T-cell (primary cell): ENCODE measurements at places on chromosomes 16 and 17. TPM values are rescaled to one million over a fixed set of nuclear protein-coding genes. Genes with fewer than 3 reads are reported as not detected.

The ICAM2 gene
- 75.2 TPM for total RNA-seq

The PSKH1 gene
- total RNA-seq = 29.4 TPM

The SLC16A11 gene
- 1.6 TPM for total RNA-seq

The TBC1D10B gene
- total RNA-seq = 54.7 TPM

The KRTAP4-1 gene
- not detected for total RNA-seq

The VPS25 gene
- 38.6 TPM for total RNA-seq

The DPH1 gene
- 101 TPM for total RNA-seq

The ZFP3 gene
- total RNA-seq = 8.8 TPM

The HOXB5 gene
- total RNA-seq = not detected

The C16orf74 gene
- total RNA-seq = 15.6 TPM

The PTX4 gene
- not detected for total RNA-seq

The MT3 gene
- 0.95 TPM for total RNA-seq

The PIRT gene
- total RNA-seq = not detected

The ZNF385C gene
- total RNA-seq = 0.16 TPM

The PHB1 gene
- total RNA-seq = 76.3 TPM

The FDXR gene
- total RNA-seq = 5.3 TPM

The KRT33B gene
- not detected for total RNA-seq

The ASPSCR1 gene
- total RNA-seq = 44.9 TPM

The C17orf78 gene
- not detected for total RNA-seq

The NME2 gene
- 162 TPM for total RNA-seq

The GALK1 gene
- total RNA-seq = 35.7 TPM

The STAC2 gene
- not detected for total RNA-seq

The CBFA2T3 gene
- total RNA-seq = 2.1 TPM

The CCL16 gene
- total RNA-seq = not detected

The GPR139 gene
- total RNA-seq = not detected

The SOX15 gene
- 1.2 TPM for total RNA-seq

The EPX gene
- not detected for total RNA-seq

The MILR1 gene
- not detected for total RNA-seq

The SCGB1C2 gene
- total RNA-seq = not detected

The RHBDF1 gene
- total RNA-seq = 0.53 TPM

The GDPD1 gene
- total RNA-seq = 3.1 TPM

The CDH15 gene
- total RNA-seq = not detected

The CLN3 gene
- 48.4 TPM for total RNA-seq
